RWPE1 (cell line): ENCODE measurements at places on chromosomes 11 and 22.
A peak's percentile ranks its signal among the peaks of the same experiment; 100 is the strongest.

- DNase-seq: peak; percentile 7
These were observed 556.1 kb downstream of the SOX6 start for GRCh38 chr11:15800111-15800800.

DNA sequence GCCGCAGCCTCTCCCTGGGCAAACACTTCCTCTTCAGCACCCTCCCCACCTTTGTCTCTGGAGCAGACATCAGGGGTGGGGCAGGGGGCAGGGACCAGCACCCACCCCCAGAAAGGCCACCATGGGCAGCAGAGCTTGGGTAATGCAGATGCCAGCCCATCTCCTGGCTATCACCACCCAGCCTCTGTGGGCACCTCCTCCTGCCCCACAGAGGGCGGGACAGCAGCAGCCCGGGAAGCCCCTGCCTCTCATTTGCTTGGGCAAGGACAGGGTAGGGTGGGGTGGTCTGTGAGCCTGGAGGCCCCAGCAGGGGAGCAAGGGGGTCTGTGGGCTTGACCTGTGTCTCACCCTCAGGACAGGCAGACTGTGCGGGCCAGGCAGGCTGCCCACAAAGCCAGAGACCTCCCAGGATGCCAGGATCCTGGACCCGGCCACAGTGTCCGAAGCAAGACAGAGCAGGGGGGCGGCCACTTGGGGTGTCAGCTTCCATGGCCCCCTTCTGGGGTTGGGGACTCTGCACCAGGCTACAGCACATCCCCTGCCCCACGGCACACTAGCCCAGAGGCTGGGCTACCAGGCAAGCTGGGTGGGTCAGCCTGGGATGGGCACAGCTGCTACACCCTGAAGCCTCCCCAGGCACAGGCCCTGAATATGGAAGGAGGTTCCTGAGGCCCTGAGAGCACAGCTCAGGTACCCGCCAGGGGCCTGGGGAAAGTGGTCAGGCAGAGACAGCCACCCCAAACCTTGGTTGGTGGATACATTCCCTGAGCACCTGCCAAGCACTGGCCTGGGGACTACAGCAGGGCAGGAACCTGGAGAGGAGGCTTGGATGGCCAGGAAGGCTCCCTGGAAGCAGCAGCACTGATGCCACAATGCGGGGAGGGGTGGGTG, 4.5 kb downstream of the RNH1 start:
- no peak for DNase-seq

GRCh38 chr11:118916842-118917388, 8.8 kb downstream of the BCL9L start:
- DNase-seq: no peak

DNA sequence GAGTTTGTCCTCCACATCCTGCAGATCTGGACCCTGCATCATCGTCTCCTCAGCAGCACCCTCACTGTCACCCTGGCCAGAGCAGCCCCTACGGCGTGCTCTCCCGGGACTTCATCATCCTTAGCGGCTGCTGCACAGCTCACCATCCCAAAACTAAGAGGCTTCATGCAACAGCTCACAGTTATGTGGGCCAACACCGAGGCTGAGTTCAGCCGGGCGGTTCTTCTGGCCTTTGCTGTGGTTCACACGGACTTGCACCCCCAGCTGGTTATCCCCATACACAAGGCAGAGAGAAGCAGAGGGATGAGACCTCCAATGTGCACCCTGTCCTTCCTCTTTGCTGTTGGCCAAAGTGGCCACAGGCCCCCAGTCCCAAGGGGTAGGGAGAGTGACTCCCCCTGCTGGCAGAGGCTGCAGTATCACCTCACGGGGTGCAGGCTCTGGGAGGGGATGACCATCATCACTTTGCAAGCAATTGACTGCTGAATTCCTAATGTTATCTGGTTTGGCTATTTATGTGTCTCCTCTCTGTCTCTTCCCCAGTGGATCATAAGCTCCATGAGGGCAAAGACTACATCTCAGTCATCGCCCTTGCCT, 276.8 kb downstream of the BRD1 start:
- DNase-seq: no peak

- no peak for DNase-seq
These were observed 295.6 kb downstream of the NELL1 start for GRCh38 chr11:20964985-20965384.

- no peak for DNase-seq
These were observed 13.1 kb upstream of the YAP1 start for GRCh38 chr11:102097186-102097585.

DNA sequence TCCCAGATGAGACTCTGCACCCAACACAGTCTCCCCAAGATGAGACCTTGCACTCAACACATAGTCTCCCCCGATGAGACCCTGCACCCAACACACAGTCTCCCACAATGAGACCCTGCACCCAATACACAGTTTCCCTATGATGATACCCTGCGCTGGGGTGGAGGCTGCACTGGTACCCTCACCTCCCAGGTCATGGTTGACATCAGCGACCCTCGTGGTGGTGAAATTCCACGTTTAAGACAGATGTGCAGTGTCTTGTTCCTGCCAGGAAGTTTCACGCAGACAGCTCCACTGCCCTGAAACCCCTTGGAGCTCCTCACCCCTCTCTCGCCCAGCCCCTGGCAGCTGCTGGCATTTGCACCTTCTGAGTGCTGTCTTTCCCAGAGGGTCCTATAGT, 9.5 kb downstream of the MUC5AC start:
- no peak for DNase-seq

DNA sequence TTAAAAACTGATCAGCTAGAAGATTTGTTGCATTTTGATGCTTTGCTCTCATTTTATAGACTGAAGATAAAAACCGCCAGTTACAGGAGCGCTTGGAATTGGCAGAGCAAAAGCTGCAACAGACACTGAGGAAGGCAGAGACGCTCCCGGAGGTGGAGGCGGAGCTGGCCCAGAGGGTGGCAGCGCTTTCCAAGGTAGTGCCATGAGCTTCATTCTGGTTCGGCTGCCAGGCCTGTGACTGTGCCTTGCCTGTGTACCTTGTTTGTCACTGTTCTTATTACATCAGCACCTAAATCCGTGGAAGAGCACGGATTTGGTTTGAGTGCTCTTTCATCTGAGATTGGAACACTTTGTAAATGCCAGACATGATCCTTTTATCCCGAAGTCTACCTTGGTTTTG, 61.4 kb downstream of the PPFIA1 start:
- DNase-seq: no peak

GRCh38 chr22:24752088-24752623, 22.4 kb downstream of the PIWIL3 start:
- no peak for DNase-seq

- DNase-seq: no peak
These were observed 120.6 kb upstream of the LMO1 start for GRCh38 chr11:8384199-8384821.

GRCh38 chr11:70650075-70650909, 252.0 kb downstream of the CTTN start:
- DNase-seq: peak; percentile 84

GRCh38 chr22:46287873-46288751, 8.6 kb upstream of the GTSE1 start:
- DNase-seq: no peak

GRCh38 chr11:2375964-2376551, 1.1 kb upstream of the CD81 start:
- no peak for DNase-seq

DNA sequence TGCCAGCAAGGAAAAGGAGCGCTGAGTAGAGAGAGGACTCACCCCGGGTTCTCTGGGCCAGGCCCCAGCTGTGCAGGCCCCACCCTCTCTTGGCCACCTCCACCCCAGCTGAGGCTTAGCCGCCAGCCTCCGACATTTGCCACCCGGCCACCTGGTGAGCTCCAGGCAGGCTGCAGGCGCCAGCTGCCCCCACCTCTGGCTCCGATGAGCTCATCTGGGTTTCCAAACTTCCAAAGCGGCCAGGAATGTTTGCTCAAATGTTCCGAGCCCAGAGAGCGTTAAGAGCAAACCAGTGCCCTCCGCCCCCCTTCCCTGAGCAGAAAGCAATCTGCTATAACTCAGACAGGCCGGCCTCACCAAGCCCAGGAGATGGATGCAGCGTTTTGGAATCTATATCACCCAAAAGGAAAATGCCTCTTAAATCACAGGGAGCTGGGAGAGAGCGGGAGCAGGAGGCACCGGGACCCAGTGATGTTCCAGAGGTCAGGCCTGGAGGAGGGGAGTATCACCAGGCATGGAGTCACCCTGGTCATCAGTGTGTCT, 9.1 kb upstream of the MN1 start:
- no peak for DNase-seq

GRCh38 chr11:5796541-5796940, 5.5 kb upstream of the OR52N1 start:
- no peak for DNase-seq

DNA sequence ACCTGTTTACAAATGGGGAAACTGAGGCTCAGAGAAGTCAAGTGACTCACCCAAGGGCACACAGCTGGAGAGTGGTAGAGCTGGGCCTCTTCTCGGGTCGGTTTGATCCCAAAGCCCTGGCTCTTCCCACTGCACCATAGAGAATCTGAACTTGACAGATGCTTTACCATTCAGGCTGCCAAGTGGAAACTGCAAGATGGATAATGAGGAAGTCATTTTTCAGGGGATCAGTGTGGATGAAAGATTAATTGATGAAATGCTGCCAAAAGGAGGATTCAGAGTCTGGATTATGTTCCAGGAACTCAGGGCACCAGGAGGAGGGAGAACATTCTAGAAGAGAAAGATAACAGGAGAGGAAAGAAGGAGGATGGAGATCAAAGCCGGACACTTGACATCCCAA, 185.9 kb upstream of the ZBED5 start:
- no peak for DNase-seq

- DNase-seq: no peak
These were observed 148.9 kb downstream of the NECTIN1 start for GRCh38 chr11:119580081-119580480.

DNA sequence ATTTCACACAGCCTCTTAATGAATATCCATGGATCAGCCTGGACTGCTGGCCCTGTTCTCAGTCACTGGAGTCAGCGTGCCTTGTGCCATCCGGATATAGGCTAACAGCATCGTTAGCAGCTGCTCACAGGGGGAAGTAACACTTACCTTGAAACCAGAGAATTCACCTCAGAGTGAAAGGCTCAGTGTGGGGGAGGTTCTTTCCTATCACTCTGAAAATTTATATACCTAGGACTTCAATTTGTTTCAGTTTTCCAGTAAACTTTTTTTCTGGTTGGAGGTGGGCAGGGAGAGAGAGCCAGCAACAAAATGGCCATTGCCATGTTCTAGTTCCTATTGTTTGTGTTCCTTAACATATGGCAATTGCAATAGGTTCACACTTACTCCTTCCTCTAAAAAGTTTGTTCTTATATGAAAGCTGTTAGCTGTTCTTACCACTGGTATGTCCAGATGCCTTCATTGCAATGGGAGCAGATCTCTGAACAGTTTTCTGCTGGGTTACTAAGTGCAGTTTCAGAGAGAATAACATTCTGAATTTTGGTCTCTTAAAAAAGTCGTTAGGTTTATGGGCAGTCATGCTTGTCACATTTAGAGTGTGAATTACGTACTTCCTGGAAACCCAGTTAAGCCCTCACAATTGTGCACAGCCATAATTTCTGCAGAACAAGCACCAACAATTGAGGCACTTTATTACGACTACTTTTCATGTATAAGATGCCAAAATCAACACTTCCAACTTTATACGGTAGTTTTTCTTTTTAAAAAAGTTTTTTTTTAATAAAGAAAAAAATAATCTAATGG, 247.6 kb downstream of the CADM1 start:
- no peak for DNase-seq

DNA sequence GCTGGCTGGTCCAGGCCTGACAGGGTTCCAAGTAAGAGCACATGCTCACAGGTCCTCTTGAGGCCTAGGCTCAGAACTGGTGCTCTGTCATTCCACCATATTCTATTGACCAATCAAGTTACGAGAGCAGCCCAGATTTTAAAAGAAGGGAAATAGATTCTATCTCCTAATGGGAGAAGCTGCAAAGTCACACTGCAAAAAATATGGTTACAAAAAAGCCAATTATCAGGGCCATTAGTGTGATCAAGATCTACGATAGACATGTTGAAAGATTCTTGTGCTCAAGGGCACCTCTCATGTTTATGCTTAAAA, 96.1 kb downstream of the CD44 start:
- no peak for DNase-seq
